Left colon (tissue), 2 donors: ENCODE measurements at places on chromosomes 5 and 9. TPM values are rescaled to one million over a fixed set of nuclear protein-coding genes. Genes with fewer than 3 reads are reported as not detected.

GRCh38 chr9:113581865-113582697 lies 118.6 kb downstream of the RGS3 start:
- DNase-seq = peak; percentile 84

- peak; percentile 65 for DNase-seq
These were observed 633 bp upstream of the PPP1R26 start for GRCh38 chr9:135478829-135479468.

The C5orf58 gene
- total RNA-seq = not detected

The ENTPD2 gene
- 26.3 TPM for total RNA-seq

DNA sequence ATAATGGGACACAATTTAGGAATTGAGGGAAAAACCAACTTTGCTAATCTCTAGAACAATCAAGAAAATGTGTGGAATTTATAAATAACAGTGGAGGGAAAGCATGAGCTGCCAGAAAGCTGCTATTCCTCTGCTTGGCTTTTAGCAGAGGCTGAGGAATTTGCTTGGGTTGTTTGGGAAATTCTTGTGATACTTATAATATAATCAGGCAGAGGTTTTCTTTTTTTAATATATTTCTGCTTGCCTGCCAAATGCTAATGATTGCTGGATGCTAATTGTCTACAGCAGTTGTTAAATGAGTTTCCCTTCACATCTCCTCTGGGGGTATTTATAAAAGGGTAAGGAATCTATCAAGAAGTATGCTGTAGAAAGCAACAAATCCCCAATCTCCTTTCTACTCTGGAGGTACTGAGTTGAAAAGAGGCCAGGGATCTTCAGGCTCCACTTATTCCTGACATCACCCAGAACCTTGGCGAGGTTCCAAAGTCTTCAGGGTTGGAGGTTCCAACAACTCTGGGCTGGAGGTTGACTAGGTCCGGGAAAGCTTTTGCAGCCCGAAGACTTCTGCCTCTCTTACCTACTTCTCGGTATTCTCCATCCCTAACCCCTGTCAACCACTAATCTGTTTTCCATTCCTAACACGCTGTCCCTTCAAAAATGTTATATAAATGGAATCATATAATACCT lies 60.4 kb upstream of the TMED7 start:
- no peak for DNase-seq

DNA sequence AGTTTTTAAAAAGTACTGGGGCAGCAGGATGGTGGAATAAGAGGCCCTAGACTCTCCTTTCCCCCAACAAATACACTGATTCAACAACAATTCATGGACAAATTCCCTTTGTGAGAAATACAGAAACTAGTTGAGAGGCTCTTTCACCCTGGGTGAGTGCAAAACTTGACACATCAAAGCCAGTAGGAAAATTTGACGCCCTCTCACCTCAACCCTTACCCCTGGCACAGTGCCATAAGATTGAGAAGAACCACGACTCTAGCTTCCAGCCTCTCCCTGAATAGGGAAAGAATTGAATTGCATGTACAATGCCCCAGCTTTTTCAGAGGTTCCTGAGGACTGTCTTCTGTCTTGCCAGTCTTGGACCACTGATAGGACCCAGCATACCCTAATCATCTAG lies 12.3 kb downstream of the KIF4B start:
- DNase-seq = no peak
